Pulmonary artery endothelial cell (primary cell): ENCODE measurements at places on chromosomes 2 and 18. TPM values are rescaled to one million over a fixed set of nuclear protein-coding genes. Genes with fewer than 3 reads are reported as not detected.

The CABLES1 gene
- 17.0 and 28.5 TPM in 2 replicates for total RNA-seq

DNA sequence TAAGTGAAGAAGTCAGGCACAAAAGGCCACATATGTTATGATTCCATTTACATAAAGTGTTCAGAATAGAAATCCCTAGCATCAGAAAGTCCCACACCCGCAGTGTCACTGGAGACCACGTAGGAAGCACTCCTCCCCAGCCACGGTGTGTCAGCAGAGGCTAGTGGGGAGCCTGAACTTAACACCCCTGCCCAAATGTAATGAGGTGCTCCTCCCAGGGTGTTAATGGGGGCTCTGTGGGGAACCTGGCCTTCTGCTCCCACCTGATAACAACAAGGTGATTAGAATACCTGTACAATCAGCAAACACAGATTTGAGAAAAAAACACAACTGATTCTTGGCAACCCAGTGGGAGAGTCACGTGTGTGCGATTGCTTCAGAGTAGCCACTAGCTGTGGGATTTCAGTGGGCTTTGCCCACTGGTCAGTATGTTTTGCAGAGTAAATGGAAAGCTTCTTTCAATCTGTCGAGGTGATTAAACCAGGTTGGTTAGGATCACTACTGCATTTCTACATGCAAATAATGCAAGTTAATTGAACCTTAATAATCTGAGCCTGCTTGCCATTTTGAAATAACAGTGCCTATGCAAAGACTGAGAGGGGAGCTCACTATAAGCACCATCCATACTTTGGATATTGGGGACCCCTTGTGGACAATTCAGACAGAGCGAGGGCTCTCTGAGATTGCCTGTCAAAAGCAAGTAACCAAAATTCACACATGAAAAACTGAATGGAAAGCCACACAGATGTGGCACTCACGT, 20.6 kb upstream of the ATRAID start:
- DNase-seq: no peak

GRCh38 chr2:120936476-120937334, 201.0 kb downstream of the GLI2 start:
- no peak for DNase-seq

DNA sequence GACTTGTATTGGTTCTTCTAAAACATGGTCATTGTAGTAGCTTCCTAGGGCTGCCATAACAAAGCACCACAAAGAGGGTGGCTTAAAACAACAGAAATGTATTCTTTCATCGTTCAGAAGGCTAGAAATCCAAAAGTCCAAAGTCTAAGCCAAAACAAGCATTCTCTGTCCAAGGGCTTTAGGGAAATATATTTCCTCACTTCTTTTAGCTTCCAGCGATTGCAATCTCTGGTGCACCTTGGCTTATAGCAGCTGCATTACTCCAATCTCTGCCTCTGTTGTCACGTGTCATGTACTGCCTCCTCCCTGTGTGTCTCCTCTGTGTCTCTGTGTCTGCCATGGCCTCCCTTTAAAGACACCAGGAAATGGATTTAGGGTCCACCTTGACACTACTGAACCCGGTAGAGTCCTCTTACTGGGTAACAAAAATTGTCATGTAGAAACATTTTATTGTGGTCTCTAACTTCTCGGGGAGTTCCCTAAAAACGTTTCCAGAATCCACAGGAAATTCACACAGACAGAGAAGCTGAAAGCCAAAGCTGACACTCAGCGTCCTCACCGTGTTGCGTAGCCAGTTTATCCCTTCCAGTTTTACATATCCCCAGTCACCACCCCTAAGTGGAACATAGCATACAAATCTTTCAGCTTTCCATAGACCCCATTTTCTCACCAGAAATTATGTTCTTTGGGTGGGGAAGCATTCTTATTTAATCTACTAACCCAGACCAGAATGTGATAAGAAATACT, 20.7 kb upstream of the TTN start:
- no peak for DNase-seq

DNA sequence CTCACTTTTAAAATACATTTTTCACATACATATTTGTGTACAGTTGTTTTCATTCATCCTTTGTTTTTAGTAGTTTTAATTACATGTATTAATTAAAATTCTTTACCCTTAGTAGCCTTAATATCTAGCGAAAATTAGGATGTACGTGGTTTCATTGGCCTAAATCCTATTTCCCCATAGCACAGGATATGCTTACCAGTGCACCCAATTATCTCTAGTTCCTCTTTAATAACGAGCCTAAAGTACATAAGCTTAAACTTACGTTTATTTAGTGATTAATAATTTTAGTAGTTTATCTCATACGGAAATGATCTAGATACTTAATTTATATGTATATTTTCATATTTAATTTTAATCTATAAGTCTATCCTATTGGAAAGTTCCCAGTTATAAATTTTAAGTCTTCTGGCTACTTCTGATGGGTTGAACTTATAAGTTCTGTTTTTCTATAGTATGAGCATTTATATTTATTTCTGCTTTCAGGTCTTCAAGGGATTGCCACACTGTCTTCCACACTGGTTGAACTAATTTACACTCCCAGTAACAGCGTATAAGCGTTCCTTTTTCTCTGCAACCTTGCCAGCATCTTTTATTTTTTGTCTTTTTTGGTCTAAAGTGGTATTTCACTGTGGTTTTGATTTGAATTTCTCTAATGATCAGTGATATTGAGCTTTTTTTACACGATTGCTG, 21.4 kb upstream of the RUFY4 start:
- no peak for DNase-seq

The POTEJ gene
- total RNA-seq: 0.04 and 0.07 TPM in 2 replicates

The BAZ2B gene
- total RNA-seq: 76.6 and 81.9 TPM in 2 replicates

- DNase-seq: no peak
These were observed 8.8 kb downstream of the RTP5 start for GRCh38 chr2:241877989-241878970.
